Occipital lobe (tissue), 3 donors: ENCODE measurements at places on chromosomes 11 and 22. TPM values are rescaled to one million over a fixed set of nuclear protein-coding genes. Genes with fewer than 3 reads are reported as not detected.

- no peak for DNase-seq
Measured at GRCh38 chr22:43060183-43060582, 29.0 kb downstream of the TTLL1 start.

PRCP gene
- total RNA-seq: 29.8 TPM

DNA sequence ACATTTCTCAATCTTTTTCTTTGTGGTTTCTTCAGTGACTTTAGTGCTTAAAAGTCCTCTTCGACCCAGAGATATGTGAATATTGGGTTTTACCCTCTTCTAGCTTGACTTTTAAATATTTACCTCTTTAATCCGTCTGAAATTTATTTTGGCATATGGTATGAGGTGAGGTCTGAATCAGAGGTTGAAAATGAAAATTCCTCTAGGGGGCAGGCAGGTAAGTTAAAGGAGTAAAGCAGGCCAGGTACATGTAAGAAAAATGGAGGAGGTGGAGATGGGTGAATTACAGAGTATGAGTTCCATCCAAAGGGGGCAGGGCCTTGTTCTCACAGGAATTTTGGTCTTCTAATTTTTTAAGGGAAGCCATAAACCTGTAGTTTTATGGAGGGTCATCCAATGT is 263.8 kb upstream of the NARS2 start:
- no peak for DNase-seq

DNA sequence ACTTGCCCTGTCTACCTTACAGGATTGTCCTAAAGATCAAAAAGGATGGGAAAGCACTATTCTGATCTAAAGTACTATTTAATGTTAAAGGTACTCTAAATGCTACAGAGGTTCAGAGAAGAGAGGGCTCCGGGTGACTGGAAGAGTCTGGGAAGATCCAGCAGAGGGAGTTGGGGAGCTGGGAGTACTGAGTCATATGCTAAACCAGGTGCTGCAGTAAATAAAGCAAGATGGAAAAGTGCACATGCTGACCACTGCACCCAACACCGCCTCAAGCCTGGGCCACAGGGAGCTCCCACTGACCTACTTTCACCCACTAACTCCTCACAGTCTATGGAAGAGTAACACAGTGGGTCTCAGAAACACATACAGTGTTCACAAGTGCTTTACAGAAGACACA is 49.3 kb downstream of the WT1 start:
- DNase-seq: no peak

SMCO4 gene
- total RNA-seq: 1.4 TPM

- no peak for DNase-seq
Measured at GRCh38 chr11:72244361-72245262, 636 bp upstream of the PHOX2A start.

- DNase-seq: no peak
Measured at GRCh38 chr22:42951093-42951710, 63.7 kb downstream of the PACSIN2 start.

DNA sequence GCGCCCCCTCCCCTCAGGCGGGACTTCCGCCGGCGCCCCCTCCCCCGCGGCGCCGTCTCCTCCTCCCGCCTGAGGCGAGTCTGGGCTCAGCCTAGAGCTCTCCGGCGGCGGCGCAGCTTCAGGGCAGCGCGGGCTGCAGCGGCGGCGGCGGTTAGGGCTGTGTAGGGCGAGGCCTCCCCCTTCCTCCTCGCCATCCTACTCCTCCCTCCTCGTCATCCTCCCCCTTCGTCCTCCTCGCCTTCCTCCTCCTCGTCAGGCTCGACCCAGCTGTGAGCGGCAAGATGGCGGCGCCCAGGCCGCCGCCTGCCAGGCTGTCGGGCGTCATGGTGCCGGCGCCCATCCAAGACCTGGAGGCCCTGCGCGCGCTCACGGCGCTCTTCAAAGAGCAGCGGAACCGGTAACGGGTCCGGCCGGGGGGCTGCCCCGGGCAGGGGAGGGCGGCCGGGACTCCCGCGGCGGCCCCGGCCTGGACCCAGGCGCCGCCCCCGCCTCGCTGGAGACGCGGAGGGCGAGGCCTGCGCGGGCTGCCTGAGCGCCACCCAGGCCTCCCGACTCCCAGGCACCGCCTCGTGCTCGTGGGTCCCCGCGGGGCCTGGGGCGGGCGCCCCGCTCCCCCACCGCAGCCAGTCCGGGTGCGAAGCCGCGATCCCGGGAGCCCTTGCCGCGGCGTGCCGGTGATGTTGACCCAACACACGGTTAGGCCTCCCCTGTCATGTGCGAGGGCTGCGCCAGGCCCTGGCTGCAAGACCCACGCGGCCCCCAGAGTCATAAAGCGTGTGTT is at the start of gene ATXN10:
TSS of gene ATXN10 (plus strand) at position 52 of the 781 bp plus-strand sequence. CDS start at position 282, 230 bp downstream.
- DNase-seq: peak; percentile 78

GRCh38 chr11:128664317-128664716 is 29.6 kb upstream of the FLI1 start:
- DNase-seq: no peak

DNA sequence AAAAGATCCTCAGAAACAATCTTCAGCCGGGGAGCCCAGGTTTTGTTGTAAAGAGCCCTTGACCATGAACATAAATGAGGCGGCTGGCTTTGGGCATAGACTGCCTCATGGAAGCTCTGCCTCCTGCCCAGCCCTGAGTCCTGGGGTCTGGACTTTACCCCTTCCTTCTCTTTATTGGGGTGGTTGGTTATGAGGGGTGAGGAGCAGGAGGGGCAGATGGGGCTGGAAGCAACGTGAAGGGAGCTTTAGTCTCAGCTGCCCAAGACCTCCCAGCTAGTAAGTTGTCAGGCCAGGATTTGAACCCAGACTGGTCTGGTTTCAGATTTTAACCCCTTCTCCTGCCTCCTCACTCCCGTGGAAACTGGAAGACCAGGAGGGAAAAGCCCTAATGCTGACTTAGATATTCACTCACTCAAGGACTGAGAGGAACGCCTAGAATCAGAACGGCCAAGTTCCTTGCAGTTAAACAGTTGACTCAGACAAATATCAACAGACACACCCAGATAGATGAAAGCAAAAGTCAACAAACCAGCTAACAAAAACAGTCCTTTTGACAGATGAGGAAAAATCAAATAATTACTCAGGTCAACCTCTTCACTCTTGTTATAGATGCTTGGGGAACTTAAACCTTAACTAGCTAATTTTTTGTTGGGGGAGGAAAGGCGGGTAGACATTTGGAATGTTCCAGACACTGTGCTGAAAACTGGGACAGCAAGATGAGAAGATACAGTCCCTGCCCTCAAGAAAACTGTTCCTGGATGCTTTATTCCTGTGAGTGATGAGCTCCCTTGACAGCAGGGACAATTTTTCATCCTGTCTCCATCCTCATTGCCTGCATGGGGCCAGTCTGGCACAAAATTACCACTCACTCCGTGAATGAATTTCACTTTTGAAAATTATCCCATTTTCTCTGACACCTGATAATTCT is 20.8 kb upstream of the ARRB1 start:
- no peak for DNase-seq

- DNase-seq: no peak
Measured at GRCh38 chr11:44707094-44707493, 19.7 kb upstream of the TSPAN18 start.

- no peak for DNase-seq
Measured at GRCh38 chr11:91264481-91264880, 960.1 kb upstream of the FAT3 start.

DNA sequence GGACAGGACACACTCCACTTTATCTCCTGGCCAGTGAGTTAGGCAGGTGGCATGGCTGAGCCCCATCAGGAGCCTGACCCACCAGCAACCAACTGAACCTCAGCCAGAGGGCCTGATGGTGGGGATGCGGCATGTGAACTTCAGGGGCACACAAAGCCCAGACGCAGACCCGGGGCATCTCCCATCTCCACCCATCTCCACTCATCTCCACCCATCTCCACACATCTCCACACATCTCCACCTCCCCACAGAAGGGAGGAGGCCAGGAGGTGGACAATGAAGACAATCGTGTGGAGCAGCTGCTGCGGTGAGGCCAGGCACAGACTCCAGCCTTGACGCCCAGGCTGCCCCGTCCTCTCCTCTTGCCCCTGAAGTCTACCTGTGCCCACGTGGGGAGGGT is 340.8 kb downstream of the CTTN start:
- no peak for DNase-seq

DNA sequence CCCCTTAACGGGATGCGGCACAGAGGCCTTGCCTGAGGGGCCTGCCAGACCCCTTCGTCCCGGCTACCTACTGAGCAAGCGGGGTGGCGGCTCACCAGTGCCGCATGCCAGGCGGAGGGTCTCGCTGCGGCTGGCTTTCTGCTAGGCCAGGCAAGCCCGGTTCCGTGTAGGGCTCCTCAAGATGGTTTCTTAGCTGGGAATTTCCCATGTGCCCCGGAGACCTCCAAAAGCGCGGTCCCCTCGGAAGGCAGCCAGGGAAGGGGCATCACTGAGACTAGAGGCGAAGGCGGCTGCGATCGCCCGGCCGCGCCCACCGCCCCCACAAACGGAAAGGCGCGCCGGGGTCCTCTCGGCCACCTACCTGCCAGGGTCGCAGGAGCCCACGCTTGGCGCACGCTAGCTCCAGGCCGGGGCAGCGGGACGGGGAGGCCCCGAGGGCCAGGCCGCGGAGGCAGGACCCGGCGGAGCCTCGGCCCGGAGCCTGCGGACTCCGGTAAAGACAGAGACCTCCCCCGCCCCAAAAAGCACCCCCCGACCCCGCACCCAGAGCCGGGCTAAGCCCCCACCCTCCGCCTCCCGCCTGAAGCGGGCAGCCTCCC is 23.8 kb downstream of the MICAL3 start:
- no peak for DNase-seq

DNA sequence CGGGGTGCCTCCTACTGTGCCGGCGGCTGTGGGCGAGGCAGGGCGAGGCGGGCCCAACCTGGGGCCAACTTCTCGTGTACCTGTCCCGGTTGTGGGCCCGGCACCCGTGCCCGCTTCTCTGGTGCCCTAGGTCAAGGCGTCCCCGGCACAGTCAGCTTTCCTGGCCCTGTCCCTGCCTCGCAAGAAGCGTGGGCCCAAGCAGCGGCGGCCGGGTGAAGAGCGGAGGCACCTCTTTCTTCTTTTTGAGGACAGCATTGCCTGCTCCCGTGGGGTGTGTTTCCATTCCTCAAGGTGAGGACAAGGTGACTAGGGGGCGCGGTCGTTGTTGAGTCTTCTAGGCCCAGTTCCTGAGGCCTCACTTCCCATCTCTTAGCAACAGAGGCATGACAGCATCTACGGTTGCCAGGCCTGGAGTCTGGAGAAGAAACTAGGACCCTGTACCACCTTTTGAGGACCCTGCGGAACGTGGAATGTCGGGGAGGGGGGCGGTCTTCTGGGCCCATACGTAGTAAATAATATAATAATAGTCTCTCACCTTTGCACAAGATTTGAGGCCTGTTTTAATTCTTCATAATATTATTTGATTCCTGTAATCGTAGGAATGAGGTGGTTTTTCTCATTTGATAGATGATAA is 418 bp downstream of the ACO2 start:
- no peak for DNase-seq

- no peak for DNase-seq
Measured at GRCh38 chr22:50089682-50090411, at the start of gene MOV10L1. Gene MOV10L1, plus strand, starts transcription at chr22:50090006. Its CDS starts 83 bp downstream, at chr22:50090089.
